ENCODE measurements at places on chromosomes 7 and 10.

- DNase-seq, result no peak
Measured at GRCh38 chr7:139738101-139738489, 39.7 kb downstream of the HIPK2 start.

DNA sequence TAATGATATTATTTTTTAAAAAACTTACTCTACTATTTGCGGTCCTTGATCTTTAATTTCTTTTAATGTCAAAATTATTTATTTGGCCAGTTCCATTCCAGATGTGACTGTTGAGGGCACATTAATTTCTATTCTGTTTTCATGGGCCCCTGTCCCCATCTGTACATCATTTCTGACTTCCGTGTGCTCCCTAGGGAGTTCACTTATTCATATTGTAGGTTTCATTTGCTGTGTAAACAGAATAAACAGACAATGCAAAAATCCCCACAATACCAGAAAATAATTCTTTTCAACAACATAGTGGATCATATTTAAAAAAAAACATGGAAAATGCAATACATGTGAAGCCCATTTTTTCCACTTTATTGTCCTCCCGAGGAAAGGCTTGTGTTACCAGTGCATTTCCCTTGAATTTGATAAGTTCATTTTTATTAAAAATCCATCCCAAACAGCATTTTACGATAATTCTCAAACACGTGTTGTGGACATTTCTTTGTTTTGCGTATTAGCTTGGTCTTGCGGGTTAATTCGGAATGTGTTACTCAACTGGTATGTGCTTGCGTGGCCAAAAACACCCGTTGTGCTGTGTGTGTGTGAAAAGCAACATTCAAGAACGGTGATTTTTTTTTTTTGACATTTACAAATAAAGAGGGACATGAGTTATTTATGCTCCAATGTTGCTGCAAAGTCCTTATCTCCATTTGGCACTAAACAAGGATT lies 138.4 kb downstream of the MGMT start:
- DNase-seq, result no peak

DNA sequence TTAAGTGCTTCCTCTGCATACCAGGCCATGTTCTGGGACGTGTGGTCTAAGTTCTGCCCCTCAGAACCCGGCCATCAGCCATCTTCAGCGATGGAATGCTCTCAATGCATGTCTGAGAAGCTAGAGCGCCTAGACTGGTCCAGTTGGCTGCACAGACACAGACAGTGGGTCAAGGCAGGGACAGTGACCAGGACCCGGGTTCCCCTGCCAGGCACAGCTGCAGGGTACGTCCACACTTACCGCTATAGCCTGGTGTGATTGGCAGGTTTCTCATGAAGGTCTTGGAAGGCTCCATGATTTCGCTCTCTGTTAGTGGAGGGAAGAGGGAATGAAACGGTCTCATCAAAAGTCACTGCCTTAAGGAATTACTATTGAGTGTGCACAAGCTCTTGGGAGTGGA lies 47.3 kb downstream of the PNLIPRP2 start:
- DNase-seq, result no peak

GRCh38 chr10:35684586-35684985 lies 42.5 kb upstream of the FZD8 start:
- no peak for DNase-seq

GRCh38 chr7:101884671-101885596 lies 67.5 kb downstream of the CUX1 start:
- DNase-seq, result no peak

- no peak for DNase-seq
Measured at GRCh38 chr10:46285300-46285699, 1.5 kb upstream of the ANTXRL start.

DNA sequence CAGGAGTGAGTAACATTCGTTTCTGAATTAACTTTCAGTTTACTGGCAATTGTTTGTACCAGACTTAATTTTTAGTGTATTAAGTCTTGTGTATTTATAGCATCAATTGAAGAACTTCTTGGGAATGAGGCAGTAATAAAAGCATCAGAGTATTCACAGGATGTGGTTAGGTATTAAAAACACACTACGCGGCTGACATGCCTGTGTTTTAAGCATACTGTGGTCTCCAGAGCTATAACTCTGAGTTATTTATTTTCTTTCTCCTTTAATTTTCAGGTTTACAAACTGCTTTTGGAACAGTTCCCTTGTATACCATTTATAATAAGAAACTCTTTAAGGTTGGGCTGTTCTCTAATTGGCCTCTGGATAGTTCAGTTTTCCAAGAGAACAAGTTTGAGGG lies 626.1 kb upstream of the NRG3 start:
- DNase-seq, result no peak

DNA sequence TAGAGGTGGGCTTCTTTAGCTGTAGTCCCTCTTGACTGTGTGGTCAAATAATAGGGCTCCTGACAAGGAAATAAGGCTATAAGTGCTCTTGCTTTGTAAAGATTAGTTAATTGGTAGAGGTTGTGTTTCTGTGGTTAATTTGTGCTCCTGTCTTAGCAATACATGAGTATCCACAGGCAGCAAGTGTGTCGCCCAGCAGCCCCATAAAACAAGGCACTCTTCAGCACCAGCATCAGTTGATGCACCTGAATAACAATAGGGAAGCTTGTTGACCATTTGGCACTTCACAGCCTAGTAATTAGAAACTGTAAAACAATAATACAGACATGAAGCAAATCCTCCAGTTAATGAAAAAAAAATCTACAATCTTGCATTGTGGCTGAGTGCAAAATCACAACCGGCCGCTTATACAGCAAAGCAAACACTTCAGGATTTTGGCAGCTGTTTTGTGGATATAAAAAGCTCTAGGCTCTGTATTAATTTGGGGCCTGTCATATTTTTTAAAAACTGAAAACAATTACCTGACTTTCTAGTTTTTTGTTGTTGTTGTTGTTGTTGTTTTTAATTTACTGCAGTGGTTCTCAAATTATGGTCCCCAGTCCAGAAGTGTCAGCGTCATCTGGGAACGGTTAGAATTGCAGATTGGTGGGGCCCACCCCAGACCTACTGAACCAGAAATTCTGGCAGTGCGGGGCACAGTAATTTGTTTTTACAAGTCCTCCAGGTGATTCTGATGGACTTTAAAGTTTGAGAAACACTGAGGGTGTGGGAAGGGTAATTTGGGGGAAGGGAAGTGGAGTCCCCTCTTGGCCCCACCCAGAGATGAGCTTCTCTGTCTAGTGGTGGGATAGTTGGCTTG lies 56.8 kb downstream of the AUTS2 start:
- no peak for DNase-seq

DNA sequence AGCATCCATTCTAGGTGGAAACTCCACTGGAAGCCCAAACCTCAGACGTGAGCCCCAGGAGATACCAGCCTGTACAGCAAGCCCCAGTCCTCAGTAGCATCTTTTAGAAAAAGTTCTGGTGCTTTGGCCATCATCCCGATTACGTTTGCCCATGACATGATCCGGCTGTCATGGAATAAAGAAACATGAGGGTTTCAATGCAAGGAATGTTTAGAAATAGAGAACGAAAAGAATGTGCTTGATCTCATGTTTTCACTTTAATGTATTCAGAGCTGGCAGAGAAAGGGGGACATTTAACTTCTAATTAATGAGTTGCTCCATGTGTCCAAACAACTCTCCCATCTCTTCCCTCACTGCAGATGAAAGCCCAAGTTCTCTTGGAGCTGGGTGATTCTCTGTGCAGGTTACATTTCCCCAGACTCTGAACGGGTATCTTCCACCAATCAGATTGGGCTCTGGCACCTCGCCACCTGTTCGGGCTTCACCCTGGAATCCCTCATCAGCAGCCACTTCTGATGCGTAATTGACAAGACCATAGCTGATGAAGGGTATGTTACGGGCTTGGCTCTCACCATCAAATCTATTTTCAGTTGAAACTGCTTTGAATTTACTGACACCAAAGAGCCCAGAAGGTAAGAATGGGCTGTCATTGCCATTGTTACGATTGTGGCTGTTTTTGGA lies 165.3 kb downstream of the PLXNA4 start:
- DNase-seq, result no peak

- DNase-seq, result no peak
Measured at GRCh38 chr10:31694929-31695837, 233.4 kb downstream of the ARHGAP12 start.

GRCh38 chr10:42754155-42755027 lies 28.2 kb upstream of the BMS1 start:
- peak; percentile 53 for DNase-seq

- DNase-seq, result peak; percentile 22
Measured at GRCh38 chr10:49568235-49568634, 29.3 kb upstream of the ERCC6 start.

DNA sequence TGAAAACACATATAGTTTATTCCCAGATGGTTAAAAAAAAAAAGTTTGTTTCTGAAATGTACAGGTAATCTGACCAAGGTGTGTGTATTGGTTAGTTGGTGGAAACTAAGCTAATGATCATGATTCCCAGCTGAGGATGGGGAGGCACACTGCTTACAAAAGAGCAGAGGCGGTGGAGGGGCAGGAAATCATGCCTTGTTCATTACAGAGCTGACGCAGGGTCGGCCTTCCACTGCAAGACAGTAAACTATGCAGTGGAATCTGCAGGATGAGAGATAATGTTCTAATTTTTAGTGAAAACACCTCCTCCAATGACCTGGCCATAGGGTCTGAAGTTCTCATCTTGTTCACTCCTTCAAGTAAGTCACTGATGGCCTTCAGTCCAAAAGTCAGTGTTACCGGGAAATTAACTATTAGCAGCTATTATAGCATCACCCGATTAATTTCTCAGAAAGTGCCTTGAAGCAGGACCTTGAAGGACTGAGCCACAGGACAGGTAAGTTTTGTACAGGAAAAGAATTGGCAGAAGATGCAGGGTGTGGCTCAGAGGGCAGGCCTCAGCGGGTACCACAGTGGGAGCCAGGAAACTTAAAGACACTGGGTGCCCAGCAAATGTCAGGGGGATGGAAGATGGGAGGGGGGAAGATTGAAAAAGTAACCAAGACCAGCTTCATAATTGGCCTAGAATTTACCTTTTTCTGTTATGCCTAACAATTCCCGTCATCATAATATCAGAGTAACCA lies 36.0 kb downstream of the MYOF start:
- DNase-seq, result no peak

- DNase-seq, result no peak
Measured at GRCh38 chr10:32333849-32334248, 13.1 kb downstream of the EPC1 start.

GRCh38 chr7:54883576-54883975 lies 124.6 kb upstream of the SEC61G start:
- DNase-seq, result no peak

DNA sequence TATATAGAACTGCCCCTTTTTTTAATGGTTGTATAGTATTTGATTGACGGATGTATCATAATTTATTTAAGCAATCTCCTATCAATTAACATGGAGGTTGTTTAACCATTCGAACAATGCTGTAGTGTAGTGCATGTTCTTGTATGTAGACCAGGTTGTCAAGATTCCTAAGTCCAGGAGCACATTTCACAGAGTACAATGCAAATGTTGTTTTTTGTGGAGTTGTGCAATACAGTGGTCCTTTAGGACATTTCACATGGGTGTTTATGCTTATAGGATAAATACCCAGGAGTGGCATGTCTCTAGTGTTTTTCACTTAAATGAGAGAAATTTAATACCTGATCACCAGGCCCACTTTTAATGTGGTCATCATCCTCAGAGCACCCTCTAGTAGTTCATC lies 8.1 kb downstream of the ASB4 start:
- DNase-seq, result no peak

DNA sequence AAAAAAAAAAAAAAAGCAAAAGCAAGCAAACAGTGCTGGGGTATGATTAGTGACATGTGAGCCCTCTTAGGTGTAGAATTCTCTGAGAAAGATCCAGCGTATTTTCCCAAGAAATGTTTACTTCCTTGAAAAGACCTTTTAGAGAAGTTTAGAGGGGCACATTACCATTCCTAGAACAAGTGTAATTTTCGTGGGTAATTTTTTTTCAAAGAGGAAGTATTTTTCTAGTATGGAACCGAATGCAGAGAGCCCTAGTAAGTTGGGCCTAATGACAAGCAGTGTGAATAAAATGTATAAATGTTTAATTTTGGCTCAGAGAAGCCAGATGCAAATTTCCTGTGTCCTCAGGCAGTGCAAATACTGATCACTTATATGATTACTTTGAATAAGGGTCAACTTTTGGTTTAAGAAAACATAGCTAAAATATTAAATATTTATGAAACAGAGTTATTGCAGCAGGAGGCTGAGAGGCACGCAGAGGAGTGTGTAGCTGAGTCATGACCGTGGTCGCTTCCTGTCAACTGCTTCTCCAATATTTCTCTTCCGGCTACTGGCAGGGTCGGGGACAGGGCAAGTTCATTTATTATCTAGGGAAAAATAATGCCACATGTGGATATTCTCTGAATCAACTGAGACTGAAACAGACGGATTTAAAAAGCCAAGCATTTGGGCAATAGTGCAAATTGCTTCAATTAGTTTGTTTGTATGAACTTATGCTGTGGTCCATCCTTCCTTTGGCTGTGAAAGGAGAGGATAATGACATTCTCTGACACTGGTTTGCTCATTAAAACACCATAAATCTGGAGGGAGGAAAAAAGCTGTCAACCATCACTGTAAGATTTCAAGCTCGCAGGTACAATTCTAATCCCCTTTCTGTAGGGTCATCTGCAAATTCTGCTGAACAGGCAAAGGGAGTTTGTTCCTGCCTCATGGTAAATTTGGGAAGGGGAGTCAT lies 495.2 kb downstream of the GLRX3 start:
- no peak for DNase-seq

DNA sequence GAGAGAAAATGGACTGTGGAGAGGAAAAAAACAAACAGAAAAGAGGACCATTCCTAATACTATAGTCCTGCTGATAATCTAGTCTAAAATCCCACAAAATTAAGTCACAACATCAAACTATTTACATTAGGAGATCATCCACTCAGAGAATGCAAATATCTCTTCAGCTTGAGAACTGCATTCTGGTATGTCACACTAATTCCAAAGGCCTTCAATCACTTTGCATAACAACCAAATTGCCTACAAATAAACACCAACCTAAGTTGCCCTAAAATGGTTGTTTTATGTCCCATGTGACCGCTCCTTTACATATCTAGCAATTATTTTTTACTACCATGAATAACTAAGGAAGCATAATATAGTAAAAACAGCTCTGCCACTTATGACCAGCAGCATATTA lies 264.3 kb downstream of the CACNA2D1 start:
- no peak for DNase-seq

DNA sequence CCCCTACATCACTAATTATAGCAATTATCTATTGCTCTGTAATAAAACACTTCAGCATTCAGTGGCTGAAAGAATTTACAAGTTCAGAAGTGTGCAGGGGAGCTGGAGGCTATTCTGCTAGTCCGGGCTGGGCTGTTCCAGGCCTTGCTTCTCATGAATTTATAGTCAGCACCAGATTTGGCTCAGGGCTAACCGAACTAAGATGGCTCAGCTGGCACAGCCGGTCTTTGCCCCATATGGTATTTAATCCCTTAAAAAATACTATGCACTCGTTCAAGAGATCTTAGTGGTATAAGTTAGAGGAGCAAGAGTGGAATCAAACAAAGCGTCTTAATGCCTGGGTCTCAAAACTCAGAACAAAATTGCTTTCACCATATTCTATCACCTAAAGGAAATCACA lies 932.9 kb downstream of the XPNPEP1 start:
- no peak for DNase-seq

DNA sequence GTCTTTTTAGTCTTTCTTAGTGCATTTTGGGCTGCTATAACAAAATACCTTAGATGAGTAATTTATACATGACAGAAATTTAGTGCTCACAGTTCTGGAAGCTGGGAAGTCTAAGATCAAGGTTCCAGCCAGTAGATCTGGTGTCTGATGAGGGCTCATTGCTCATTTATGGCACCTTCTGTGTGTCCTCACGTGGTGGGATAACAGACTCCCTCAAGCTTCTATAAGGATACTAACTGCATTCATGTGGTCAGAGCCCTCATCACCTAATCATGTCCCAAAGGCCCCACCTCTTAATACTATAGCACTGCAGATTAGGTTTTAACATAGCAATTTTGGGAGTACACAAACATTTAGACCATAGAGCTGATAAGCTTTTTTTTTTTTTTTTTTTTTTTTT lies 80.4 kb downstream of the ZNRF2 start:
- no peak for DNase-seq
